IMR-90 (cell line): ENCODE measurements at places on chromosomes 4 and X. TPM values are rescaled to one million over a fixed set of nuclear protein-coding genes. Genes with fewer than 3 reads are reported as not detected.

The SSX4 gene
- not detected in 2 replicates for total RNA-seq

GRCh38 chrX:143094417-143095023, 68.8 kb downstream of the SPANXN4 start:
- H3K4me1 ChIP-seq = no peaks in the 10 kb centered on the region
- no peaks in the 10 kb centered on the region for H3K27me3 ChIP-seq
- no peak overlapping the region for H3K4me3 ChIP-seq
- DNase-seq = no peak

The RRH gene
- total RNA-seq = not detected in 2 replicates

The MCUB gene
- total RNA-seq = 20.4 and 21.4 TPM in 2 replicates

The SH3TC1 gene
- total RNA-seq = 1.4 and 1.6 TPM in 2 replicates

DNA sequence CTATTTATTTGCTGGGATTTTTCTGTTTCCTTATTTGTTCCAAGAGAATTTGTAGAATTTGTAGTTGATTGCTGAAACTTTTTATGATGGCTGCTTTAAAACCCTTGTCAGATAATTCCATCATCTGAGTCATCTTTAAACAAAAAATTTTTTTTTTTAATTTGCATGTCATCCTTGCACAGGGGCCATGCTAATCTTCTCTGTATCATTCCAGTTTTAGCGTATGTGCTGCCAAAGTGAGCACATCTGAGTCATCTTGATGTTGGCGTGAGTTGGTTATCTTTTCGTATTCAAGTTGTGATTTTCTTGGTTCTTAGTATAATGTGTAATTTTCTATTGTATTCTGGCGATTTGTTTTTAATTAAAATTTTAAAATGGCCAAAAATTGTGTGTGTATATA, 18.7 kb upstream of the ZNF157 start:
- no peaks in the 10 kb centered on the region for H3K4me1 ChIP-seq
- H3K36me3 ChIP-seq = no peaks in the 10 kb centered on the region
- no peak overlapping the region for H3K27ac ChIP-seq
- H3K4me3 ChIP-seq = no peak overlapping the region
- H3K27me3 ChIP-seq = no peaks in the 10 kb centered on the region
